ENCODE measurements at places on chromosomes 16 and 17.

DNA sequence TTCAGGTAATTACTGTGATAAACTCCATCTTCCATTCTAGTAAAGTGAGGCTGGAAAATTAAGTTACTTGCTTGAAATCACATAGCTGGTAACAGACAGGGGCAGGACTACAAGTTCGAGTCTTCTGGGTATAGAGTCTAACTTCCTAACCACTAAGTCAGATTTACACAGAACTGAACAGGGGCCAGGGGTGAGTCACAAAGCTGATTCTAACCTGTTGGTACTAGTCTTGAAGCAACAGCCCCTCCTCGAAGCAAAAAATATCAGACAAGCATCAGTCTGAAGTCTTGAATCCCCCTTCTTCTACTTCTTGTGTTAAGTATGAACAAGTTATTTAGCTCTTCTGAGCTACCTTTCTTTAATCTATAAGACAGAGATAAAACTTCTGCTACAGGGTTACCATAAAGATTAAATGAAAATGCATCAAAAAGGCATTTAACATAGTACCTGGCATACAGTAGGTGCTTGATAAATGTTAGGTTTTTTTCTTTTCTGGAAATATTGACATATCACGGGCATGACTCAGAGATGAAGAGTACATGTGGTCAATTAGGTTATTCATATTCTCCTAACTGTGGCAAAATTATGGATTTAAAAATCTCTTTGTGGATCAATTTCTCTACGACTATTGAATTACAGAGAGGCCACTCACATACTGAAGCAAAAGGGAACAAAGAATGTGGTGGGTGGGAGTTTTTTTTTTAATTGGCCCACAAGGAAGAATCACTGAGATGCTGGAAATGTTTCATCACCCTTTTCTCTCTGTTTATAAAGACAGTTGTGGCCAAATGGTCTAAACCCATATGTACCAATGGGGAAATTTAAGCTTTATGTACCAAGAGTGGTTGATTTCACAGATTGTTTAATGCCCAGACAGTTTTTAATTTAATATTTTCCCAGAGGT lies 266.9 kb upstream of the DYNLRB2 start:
- no peak for DNase-seq

DNA sequence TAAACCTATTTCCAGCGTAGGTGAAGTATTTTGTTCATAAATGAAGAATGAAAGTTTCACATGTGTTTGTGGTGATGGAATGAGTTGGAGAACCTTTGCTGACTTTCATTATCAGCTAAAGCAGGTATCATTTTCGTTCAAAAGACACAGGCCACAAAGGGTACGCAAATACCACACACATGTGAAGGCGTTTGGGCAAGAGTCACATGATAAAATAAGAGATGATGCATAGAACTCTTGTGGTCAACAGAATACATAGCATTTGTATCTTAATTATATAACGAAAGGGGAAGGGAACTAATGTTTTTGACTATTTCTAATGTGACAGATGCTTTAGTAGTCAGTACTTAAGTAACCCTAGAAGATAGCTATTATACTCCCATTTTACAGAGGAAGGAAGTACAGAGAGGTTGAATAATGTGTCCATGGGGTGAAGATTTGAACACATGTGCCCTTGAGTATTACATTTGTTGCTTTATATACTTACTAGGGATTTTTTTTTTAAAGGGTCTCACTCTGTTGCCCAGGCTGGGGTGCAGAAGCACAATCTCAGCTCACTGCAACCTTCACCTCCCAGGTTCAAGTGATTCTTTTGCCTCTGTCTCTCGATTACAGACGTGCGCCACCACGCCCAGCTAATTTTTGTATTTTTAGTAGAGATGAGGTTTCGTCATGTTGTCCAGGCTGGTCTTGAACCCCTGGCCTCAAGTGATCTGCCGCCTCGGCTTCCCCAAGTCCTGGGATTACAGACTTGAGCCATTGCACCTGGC lies 4.8 kb downstream of the RPA1 start:
- no peak for DNase-seq

GRCh38 chr17:79320331-79320730 lies 245.7 kb downstream of the ENGASE start:
- DNase-seq = no peak

- DNase-seq = no peak
Measured at GRCh38 chr17:36900160-36900512, 37.1 kb upstream of the LHX1 start.

DNA sequence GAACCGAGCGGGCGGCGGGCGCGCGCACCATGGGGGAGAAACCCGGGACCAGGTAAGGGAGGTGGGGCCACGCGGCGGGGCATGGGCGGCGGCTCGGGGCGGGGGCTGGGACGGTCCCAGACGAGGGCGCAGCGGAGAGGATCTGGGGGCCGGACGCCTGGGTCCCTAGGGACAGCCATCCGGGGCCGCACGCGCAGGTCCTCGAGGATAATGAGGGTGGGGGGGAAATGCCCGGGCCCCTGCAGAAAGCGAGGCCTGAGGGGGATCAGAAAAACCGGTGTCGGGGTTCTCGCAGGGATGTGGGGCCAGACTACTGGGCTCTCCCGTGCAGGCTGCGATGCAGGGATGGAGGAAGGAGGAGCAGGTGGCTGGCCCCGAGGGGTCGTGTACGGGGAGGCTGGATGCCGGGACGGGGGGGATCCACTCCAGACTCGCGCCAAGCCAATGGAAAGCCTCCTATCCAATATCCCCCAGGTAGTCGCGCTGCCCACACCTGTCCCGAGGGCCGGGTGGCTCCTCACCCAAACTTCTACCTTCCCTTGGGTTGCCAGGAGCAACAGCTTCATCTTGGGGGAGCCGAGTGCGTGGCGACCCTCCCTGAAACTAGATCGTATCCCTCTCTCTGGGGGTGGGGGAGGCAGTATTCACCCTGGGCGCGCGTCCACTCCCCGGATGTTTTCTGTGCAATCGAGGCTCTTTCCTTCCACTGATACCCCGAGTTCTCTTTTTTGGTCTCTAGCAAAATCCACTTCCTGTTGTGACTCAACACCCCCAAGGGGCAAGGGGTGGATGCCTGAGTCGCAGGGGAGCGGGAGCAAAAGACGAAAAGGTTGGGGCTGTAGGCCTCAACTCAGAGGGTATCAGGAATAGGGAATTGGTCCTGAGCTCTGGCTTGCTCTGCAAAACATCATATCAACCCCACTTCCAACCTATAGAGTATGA lies 532 bp downstream of the ARRB2 start:
- DNase-seq = no peak

GRCh38 chr16:54647725-54648221 lies 282.9 kb upstream of the IRX5 start:
- DNase-seq = no peak

- DNase-seq = no peak
Measured at GRCh38 chr17:8949061-8949661, 16.3 kb downstream of the PIK3R5 start.
